ENCODE measurements at places on chromosomes 11 and 22.

- no peak for DNase-seq
These were observed 10.3 kb downstream of the TFIP11 start for GRCh38 chr22:26501996-26502395.

DNA sequence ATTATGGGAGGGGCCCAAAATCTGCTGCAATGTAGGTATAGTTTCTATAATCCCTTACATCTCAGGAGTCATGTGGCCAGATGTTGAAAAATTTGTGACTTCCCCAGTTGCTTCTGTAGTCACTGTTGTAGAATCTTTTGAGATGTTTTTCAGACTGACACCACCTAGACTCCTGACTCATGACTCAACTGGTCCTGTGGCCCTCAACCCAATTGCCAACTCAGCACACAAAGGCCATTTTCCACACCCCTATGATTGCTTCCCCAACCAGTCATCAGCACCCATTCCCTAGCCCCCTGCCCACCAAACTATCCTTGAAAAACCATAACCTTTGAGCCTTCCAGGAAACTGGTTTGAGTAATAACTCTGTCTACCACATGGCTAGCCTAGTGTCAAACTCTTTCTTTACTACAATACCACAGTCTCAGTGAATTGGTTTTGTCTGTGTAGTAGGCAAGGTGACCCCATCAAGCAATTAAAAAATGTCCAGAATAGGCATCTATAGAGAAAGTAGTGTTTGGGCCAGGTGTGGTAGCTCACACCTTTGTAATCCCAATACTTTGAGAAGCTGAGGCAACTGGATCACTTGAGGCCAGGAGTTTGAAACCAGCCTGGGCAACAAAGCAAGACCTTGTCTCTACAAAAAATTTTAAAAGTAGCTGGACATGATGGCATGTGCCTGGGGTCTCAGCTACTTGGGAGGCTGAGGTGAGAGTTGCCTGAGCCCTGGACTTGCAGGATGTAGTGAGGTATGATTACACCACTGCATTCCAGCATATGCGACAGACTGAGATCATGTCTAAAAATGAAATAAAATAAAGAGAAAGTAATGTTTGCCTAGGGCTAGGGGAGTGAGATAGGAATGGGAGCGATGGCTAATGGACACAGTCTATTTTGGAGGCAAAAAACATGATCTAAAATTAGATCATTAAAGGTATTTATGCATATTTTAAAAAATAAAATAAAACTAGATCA is 24.1 kb upstream of the FEZ1 start:
- DNase-seq: no peak

DNA sequence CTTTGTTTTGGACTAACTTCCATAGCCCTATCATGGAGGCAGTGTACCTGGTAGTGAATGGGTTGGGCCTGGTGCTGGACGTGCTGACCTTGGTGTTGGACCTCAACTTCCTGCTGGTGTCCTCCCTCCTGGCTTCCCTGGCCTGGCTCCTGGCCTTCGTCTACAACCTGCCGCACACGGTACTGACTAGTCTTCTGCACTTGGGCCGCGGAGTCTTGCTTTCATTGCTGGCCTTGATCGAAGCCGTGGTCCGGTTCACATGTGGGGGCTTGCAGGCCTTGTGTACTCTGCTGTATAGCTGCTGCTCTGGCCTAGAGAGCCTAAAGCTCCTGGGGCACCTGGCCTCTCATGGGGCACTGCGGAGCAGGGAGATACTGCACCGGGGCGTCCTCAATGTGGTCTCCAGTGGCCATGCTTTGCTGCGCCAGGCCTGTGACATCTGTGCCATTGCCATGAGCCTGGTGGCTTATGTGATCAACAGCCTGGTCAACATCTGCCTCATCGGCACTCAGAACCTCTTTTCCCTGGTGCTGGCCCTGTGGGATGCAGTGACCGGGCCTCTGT is 846 bp downstream of the RNF26 start:
- DNase-seq: no peak

GRCh38 chr22:48889209-48889830 is 938.4 kb downstream of the BRD1 start:
- no peak for DNase-seq

DNA sequence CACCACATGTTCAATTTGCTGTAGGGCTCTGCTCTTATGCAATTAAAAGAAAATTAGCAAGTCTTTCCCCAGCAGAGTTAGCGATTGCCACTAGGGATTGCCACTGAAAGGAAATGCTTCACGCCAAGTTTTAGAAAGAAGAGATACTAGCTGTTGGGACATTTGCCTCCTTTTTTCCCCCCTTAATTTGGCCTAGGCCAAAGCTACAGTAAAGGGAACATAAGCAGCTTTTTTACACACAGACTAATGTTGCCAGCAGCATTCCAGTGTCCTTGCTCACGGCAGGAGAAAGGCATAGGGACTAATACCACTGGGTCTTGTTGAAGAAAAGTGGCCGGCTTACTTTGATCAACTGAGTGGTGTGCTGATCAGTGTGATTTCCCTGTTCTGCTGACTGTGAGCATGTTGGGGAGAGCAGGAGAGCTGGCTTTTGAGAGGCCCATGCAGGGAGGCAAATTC is 71.2 kb downstream of the PHF21A start:
- DNase-seq: no peak

GRCh38 chr22:48138855-48139254 is 1376.4 kb downstream of the TBC1D22A start:
- DNase-seq: no peak

GRCh38 chr11:34773826-34774225 is 142.4 kb downstream of the APIP start:
- no peak for DNase-seq

- no peak for DNase-seq
These were observed 48.8 kb downstream of the OSBP2 start for GRCh38 chr22:30743257-30744020.

GRCh38 chr11:102467853-102468580 is 15.5 kb upstream of the TMEM123 start:
- no peak for DNase-seq

DNA sequence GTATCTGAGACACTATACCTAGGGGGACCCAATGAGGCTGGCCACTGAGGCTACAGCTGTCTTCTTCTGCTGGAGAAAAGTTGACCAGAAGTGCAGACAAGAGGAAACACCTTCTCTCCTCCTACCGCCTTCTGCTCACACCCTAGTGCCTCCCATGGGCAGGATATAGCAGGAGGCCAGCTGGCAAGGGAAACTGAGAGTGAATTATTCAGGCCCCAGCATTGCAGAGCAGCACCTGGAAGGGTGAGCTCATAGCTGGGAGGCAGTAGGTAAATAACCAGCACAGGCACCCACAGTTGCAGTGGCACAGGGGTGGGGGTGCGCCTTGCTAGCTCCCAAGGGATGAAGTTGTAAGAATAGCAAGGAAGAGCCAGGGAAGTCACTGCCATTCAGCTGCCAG is 267.4 kb upstream of the NCAM1 start:
- DNase-seq: no peak

DNA sequence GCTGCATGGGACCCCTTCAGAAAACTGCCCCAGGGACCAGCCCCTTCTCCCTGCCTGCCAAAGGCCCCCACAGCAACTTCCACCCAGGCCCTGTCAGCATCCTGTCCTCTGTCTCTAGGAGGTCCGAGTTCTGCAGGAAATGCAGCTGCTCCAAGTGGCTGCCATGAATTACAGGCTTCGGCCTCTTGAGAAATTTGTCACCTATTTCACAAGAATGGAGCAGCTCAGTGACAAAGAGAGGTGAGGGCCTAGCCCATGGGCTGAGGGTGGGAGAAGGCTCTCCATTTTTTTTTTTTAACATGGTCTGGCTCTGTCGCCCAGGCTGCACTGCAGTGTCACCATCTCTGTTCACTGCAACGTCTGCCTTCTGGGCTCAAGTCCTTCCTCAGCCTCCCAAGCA is 7.3 kb downstream of the RGL4 start:
- DNase-seq: no peak

DNA sequence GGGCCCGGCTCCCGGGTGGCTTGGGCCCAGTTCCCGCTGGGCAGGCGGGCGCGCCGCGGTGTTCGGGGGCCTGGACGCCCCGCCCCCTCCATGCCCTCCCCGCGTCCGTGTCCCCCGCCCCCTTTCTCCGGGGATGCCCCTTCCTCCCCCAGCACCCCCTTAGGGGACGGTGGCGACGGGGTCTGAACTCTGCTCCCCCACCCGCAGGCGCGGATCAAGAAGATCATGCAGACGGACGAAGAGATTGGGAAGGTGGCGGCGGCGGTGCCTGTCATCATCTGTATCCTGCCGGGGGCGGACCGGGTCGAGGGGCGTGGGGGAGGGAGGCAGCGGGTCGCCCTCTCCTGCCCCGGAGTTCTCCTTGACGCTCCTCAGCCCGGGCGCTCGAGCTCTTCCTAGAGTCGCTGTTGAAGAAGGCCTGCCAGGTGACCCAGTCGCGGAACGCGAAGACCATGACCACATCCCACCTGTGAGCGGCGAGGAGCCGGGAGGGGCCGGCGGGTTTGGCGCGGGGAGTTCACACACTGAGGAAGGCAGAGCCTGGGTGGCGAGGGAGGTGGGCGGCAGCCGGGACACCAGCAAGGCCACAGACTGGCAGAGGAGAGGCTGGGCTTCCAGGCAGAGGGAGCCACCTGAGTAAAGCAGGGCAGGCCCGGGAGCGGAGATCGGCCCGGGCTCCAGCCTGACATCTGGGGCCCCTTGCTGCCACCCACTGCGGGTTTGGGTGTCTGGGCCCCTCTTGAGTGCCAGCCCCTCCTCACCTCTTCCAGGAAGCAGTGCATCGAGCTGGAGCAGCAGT is 546 bp downstream of the DRAP1 start:
- no peak for DNase-seq

- DNase-seq: no peak
These were observed 40.5 kb upstream of the PRDM11 start for GRCh38 chr11:45105984-45106375.

DNA sequence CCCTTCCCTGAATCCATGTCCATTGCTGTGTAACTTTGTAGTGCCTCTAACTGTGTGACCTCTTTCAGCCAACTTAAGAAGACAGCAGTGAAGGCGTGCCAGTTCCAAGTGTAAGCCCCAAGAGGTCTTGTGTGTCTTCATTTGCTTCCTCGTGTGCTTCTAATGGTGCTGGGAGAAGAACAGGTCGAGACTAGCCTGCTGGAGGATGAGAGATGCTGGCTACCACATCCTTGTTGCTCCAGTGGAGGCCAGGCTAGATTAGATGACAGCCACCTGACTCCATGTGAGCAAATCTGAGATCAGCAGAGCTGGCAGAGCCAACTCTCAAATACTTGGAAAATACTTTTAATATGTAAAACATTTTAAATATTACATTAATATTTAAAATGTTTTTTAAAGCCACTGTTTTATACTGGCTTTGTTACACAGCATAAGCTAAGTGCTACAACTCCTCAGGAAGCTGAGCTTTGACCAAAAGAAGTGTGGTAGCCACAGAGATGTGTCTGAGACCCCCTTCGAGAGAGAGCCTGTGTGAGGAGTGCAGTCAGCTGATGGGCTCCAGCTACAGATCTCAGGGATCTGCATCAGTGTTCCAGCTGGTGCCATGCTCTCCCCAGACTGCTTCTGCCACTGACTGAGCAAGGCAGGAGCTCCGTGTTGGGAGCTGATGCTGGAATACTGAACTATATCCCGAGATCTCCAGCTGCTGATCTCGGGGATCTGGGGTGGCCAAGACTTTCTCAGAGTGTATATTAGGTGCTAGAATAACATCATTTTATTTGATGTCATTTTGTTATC is 8.9 kb downstream of the KCNJ11 start:
- no peak for DNase-seq

- no peak for DNase-seq
These were observed 13.4 kb downstream of the ZP1 start for GRCh38 chr11:60880643-60881282.

DNA sequence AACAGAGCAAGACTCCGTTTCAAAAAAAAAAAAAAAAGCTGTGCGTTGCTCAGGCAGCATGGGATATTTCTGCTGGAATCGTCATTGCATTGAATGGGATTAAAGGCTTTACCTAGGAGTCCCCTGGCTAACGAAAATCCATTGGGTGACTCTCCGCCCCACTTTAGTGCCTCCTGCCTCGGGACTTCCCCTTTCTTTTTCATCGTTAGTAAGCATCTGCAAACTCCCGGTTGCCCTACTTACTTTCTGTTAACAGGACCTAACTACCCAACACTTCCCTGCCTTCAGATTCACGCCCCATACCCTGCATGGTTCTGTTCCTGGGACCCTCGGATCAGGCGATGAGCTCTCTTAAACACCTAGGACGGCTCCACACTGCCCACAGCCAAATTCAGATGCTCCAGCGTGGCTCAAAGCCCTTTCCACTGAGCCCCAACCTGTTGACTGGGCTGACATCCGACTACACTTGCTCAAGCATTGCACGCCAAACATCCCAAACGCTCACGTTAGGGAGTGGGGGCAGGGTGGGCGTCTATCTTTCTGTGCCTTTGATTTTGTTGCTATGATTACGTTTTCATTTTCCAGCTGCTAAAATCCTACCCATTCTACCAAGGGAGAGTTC is 143.8 kb downstream of the ST3GAL4 start:
- DNase-seq: no peak

GRCh38 chr11:46529095-46529905 is 64.5 kb downstream of the AMBRA1 start:
- DNase-seq: peak; percentile 10

GRCh38 chr11:24253237-24253760 is 243.6 kb upstream of the LUZP2 start:
- DNase-seq: no peak

- no peak for DNase-seq
These were observed 22.5 kb downstream of the P4HA3 start for GRCh38 chr11:74288911-74289310.

- no peak for DNase-seq
These were observed 7.0 kb downstream of the FADD start for GRCh38 chr11:70210051-70210501.

- no peak for DNase-seq
These were observed 58.2 kb upstream of the PRSS23 start for GRCh38 chr11:86741839-86742805.

DNA sequence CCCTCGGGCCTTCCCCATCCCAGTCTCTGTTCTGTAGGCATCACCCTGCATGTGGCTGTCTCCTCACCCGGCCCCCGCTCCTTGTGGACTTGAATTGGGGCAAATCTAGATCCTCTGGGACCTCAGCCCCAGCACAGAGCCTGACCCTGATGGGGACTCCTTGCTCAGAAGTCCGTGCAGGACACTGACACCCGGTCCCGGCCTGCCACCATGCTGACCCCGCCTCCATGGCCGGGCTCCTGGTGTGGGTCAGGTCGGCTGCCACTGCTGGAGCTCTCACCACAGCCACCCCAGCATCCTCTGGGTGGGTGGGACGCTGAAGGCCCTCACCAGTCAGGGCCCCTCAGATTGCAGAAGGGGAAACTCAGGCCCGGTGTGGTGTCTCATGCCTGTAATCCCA is 1.8 kb downstream of the IGLL1 start:
- DNase-seq: no peak

- peak; percentile 35 for DNase-seq
These were observed 1.5 kb downstream of the TUB start for GRCh38 chr11:8082391-8083087.

- no peak for DNase-seq
These were observed 32.8 kb upstream of the SUSD2 start for GRCh38 chr22:24148266-24149197.

- DNase-seq: peak; percentile 45
These were observed 4.3 kb upstream of the AMPD3 start for GRCh38 chr11:10450462-10451425.

- DNase-seq: no peak
These were observed 47.0 kb upstream of the ALKBH3 start for GRCh38 chr11:43833657-43834073.
